ENCODE measurements at places on chromosomes 12 and 14.

DNA sequence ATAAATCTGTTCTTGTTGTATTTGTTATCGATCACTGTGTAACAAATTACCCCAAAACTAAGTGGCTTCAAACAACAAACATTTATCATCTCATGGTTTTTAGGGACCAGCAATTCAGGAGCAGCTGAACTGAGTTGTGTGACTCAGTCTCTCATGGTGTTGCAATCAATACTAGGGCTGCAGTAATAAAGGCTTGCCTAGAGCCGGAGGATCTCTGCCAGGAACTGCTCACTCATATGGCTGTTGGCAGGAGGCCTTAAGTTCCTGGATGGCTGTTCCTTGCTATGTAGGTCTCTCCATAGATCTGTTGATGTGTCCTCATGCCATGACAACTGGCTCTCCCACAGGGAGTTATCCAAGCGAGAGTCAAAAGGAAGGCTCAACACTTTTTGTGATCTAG, 3.8 kb upstream of the PSMC6 start:
- DNase-seq, result no peak

GRCh38 chr14:83478741-83479140, 1945.1 kb upstream of the SEL1L start:
- DNase-seq, result no peak

- DNase-seq, result no peak
Measured at GRCh38 chr12:104603545-104603973, 146.8 kb downstream of the CHST11 start.

GRCh38 chr14:95402578-95402977, 82.9 kb upstream of the CLMN start:
- DNase-seq, result no peak

DNA sequence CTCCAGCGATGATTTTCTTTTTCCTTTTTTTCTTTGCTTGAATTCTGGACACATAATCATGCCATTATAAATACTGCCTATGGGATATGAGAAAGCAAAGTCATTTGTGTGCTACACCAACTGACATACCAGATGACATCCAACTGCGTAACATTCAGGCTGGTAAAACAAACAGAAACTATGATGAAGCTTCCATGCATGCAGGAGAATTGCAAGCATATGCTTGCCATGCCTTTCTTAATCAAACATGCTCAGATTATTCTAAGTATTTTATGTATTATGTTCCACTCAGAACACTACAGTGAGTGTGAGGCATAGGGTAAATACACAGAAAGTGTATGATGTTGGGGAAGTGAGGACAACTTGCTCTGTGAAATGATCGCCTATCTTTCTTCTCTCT, 97.4 kb downstream of the C12orf50 start:
- DNase-seq, result no peak

DNA sequence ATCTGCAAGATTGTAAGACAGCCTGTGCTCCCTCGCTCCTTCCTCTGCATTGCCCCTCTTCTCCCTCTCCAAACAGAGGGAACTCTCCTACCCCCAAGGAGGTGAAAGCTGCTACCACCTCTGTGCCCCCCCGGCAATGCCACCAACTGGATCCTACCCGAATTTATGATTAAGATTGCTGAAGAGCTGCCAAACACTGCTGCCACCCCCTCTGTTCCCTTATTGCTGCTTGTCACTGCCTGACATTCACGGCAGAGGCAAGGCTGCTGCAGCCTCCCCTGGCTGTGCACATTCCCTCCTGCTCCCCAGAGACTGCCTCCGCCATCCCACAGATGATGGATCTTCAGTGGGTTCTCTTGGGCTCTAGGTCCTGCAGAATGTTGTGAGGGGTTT, 37.4 kb downstream of the DAD1 start:
- DNase-seq, result peak; percentile 4

GRCh38 chr14:49895480-49895879, 2.6 kb downstream of the ARF6 start:
- DNase-seq, result no peak

DNA sequence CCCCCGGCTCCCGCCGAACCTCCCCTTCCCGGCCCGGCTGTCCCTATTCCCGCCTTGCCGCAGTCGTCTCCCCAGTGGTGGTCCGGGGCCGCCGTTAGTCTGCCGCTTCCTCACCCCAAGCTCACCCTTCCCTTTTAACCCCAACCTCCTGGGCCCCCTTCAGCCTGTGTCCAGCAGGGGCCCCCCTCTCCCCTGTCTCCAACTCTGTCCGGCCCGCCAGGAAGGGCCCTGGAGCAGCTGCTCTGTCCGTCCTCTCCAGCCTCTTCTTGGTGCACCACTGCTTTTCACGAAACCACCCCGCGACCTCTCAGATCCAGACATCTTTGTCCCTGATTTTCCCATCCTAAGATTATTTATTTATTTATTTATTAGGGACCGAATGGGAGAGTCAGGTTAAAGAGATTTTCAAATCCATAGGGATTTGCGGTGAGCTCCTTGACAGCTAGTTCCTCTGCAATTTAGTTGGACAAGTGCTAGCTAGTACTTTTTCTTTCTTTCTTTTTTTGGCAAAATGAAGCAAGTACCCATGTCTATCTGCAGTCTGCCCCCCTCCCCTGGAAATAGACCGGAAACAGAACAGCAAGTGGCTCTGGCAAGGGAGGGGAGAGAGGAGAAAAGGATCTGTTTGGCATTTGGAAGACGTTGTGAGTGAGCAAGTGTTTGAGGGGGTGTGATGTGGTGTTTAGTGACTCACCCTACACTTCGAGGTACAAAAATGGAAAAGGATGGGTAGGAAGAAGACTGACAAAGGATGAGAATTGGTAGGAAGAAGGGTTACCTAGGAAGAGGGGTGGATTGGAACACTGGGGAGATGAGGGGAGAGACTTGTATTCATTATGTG, 632 bp downstream of the UBR7 start:
- DNase-seq, result peak; percentile 73

- DNase-seq, result no peak
Measured at GRCh38 chr14:57487771-57488170, 5.9 kb downstream of the CCDC198 start.

GRCh38 chr14:63737582-63738006, 9.7 kb upstream of the SGPP1 start:
- no peak for DNase-seq

DNA sequence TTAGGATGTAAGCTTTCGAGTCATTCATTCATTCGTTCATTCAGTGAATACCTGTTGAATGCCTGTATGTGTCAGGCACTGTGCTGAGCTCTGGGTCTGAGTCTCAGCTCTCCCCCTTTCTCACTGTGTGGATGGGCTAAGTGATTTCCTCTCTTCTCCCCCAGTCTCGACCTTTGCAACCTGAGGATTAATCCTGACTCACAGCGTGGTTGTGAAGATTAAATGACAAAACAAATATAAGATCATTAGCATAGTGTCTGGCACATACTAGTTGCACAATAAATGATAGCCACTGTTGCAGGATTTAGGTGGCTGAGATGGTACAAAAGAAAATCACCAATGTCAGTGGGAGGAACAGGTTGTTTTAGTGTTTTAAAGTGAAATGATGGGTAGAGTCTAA, 136.7 kb downstream of the GPR135 start:
- DNase-seq, result no peak

- DNase-seq, result peak; percentile 24
Measured at GRCh38 chr12:47079981-47080724, 394 bp upstream of the AMIGO2 start.

- no peak for DNase-seq
Measured at GRCh38 chr12:127459166-127459565, 807.8 kb upstream of the TMEM132C start.

Measured in anterior cingulate cortex (tissue), 58 donors.